ENCODE measurements at places on chromosomes 2 and 18.

GRCh38 chr2:135635212-135635835, 104.0 kb downstream of the R3HDM1 start:
- no peak for DNase-seq

GRCh38 chr2:186882511-186883071, 33.6 kb upstream of the ZSWIM2 start:
- no peak for DNase-seq

DNA sequence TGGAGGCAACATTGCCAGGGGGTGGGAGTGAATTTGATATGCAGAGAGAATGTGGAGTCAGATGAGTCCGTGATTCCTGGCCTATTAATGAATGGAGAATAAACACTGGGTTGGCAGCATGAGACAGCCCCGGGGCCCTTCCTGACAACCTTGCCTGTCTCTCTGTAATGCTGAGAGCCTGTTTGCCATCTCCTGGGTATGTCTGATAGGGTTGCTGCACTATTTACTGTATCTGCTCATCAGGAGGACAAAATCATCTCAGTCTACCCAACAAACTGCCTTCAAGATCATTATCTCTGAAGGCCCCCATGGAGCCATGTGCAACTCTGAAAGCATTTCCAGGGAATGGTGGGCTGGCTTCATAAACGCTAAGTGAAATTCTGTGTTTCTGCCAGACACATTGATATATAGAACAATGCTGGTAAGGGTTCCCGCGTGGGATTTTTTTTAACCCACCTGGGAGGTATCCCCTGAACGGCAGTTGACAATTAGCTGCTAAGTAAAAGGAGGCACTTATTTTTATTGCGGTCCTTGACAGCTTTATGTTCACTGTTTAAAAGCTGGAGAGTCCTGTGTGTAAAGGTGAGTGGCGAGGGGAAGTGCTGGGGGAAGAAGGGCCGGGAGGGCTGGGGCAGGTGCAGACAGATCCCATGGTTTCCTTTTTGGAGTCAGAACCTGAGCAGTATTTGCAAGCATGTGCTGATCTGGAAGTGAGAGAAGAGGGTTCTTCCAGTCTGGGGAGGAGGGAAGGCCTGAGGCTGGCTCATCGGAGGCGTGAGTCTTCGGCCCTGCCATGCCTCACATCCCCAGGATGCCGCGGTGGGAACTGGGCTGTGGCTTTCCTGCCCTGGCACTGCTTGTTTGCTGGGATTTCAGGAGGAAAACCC, 64.8 kb downstream of the ARHGAP25 start:
- DNase-seq, result no peak

DNA sequence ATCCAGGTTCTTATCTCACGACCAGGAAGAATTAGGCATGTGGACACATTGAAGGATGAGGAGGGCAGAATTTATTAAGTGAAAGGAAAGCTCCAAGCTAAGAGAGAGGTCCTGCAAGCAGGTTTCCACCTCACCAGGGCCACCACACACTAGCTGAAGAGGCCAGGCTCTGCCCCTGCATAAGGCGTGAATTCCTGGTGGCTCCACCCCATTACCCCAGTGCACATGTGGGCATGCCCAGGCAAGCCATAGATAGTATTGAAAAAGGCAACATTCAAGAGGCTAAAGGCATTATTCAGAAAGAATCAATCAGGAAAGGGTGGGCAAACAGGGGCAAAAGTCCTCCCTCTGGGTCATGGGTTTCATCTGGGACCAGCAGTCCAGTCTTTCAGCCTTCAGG, 30.9 kb upstream of the GRP start:
- no peak for DNase-seq

DNA sequence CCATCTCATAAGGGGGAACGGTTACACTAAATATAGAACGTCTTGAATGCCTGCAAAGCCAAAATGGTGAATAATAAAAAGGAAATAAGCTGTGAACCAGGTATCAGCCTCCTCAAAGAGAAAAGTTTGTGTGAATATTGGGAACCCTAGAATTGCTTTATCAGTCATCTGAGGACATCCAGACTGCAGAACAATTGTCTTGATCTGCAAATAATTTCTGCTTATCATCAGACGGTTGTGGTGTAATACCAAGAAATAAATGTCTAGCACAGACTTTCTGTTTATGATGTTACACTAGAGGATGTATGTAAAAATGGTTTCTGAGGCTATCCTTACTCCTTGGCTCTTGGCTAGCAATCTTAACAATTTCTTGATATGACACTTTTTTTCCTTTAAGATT, 53.5 kb upstream of the SLC25A52 start:
- DNase-seq, result no peak

DNA sequence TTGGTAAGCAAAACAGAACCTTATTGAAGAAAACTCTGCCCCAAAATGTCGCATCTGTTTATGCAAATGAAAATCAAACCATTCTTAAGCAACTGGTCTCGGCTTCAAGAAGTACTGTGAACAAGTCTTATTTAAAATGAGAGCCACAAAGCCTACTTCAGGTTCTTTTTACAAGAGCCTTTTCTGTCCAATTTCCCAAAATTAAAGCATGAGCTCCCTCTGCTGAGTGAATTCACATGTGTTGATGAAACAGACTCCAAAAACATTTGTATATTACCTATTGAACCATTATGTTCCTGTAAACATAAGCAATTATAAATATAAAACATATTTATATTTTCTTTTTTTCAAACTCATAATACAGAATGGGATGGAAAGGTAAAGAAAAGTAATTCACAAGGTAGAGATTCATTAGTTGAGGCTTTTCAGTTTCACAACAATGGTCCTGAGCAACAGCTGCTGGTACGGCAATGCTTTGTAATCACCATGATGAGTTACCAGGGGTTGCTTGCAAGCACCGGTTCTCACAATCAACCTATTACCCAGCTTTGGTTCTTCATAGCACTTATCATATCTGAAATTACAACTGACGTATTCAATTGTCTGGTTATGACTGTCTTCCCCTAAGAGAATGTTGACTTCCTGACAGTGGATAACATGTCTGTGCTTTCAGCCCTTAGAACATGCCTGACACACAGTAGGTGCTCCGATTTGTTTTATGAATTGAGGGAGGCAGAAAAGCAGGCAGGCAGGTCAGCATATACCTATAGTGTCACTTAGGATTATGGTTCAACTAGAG, 108.4 kb upstream of the BZW1 start:
- DNase-seq, result no peak

DNA sequence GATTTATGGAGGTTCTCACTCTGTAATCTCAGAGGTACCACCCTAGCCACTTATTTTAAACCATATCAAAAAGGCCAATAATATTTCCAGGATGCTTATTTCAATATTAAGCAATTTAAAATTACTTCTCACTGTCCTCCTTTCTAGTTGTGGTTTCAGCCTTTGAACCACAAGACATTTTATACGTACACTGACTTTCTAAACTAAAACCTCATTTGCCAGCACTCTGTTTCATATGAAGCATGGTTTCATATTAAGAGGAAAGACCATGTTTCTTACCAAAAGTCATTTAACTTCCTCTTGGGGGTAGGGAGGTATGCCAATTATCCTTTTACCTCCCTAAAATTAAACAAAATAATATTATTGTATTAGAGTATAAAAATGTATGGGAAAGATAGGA, 399.8 kb downstream of the CDH7 start:
- DNase-seq, result no peak

- DNase-seq, result no peak
Observed at GRCh38 chr2:238453842-238454241, 27.1 kb downstream of the ASB1 start.

DNA sequence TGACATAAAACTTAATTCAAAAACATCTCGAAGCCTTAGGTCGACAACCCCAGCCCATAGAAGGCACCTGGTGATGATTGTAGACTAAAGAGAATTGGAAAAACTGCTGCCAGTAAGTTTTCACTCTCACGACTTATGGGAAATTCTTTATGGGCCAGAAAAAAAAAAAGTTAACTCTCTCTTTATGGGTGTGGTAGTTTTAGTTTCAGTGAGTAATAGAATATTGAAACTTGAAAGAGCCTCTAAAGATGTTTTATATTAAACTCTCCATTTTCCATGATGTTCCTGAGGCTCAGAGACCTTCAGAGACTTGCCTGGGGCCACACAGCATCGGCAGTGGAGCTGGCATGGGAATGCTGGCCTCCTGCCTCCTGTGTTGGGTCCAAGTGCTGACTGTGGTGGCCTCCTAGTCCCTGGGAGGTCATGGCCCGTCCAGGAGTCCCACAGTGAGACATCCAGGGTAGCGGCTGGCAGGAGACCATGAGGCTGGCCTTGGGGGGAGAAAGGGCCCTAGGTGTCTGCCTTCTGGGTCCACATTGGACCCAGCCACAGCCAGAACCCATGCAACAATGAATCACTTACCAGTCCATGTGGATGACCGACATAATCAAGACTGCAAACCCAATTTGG, 158.9 kb downstream of the SEPTIN10 start:
- DNase-seq, result no peak

- DNase-seq, result no peak
Observed at GRCh38 chr2:46135958-46136357, 161.2 kb upstream of the EPAS1 start.

DNA sequence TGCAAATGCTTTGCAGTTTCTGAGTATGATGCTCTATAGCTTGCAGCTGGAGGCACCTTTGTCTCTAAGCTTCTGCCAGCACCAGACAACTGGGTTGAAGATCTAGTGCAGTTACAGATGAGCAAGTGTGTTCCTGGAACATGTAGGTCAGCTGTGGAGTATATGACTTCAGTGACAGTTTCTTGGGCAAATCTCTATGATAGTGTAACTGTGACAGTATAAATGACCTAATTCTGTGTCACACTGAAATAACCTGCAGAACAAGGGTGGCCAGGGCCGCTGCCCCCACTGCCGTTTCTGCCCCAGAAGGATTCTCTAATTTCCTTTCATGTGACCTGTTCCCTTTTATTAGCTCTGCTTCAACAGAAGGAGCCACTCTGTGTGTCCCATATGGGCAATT, 145.3 kb upstream of the DAPL1 start:
- DNase-seq, result no peak

- no peak for DNase-seq
Observed at GRCh38 chr18:43855376-43855775, 578.1 kb upstream of the SYT4 start.

- DNase-seq, result no peak
Observed at GRCh38 chr2:144519934-144520731, at the start of gene ZEB2. ZEB2 (minus strand) TSS chr2:144520119; CDS start chr2:144517350, 2,769 bp downstream.

DNA sequence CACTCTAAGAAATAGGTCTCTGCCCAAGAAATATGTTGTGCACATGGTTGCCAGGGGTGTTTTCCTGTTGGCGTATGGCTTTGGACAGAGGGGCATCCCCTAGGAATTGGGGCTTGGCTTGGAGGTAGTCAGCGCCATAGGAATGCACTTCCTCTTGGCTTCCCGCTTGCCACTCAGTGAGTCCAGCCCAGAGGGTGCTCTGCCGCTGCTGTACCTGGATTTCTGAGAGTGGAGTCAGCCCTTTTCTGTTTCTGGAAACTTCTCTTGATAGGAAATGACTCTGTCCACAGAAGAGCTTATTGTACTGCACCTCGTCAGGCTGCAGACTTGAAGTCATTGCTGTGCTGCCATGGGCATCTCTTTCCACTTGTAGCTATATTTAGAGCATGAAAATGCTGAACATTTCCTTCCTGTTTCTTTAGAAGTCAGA, 116.7 kb upstream of the MGAT5 start:
- no peak for DNase-seq

DNA sequence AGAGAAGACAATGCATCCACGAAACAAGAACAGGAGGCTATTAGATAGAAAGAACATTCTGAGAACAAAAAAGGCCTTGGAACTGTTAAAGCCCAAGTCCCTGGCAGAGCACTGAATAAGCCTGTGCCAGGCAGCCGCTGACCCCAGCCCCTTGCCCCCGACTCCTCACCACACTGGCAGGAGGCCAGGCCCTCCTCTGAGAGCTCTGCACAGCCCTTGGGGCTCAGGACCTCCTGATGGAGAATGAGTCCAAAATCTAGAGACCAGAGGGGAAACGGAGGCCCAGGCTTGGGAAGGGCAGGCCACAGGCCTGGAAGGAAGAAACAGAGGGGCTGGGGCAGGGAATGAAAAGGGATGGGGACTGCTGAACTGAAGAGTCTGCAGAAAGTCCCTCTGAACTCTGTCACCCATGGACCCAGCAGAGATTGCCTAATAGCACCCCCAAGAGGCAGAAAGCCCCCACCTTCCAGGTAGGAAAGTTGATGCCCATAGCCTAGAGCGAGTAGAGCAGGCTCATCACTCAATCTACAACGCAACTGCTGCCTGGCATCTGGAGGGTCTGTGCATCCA, 18.3 kb upstream of the TNS1 start:
- no peak for DNase-seq

DNA sequence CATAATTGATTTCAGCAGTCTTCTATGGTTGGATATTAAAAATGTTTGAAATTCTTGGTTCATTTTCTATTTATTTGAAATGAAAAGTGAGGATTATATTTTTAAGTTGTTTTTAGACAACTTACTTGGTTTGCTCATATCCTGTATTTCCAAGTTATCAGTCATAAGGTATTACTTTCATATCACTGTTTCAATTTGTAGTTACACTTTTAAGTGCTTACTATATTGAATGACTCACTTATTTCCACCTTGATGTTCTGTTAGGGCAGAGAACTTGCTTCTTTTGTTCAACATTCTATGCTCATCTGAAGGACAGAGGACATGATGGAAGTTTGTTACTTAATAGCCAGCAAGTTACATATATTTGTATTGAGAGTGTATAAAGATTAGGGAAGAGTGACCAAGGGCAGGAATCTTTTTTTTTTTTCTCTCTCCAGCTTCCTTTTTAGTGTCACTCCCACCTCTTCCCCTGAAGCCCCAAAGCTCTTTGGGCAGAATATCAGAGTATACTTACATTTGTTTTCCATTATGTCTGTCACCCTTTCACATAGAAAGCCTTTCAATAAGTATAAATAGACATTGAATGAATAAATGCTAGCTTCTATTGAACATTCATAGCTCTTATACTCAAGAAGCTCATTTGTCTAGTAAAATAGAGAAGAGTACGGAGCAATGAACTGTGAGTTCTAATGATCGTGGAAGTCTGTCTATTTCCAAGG, 28.1 kb downstream of the PIK3C3 start:
- no peak for DNase-seq

- no peak for DNase-seq
Observed at GRCh38 chr18:64693766-64694165, 544.9 kb upstream of the LINC00305 start.

GRCh38 chr18:3761266-3761665, 311.3 kb downstream of the TGIF1 start:
- DNase-seq, result no peak

DNA sequence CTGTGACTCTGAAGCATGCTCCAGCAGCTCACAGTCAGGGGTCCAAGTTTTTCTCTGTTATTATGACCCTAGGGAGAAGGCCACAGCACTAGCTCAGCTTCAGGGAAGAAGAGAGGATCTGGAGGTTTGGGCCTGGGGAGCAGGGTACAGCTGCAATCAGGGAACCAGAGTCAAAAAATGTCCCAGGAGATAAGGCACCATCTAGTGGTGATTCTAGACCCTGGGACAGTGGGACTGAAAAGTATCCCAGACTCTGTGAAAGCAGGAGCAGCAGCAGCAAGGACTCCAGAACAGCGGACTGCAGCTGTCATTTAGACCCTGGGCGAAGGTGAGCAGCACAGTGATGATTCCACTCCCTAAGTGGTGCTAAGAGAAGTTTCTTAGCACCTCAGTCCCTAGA, 278.4 kb upstream of the DDX18 start:
- no peak for DNase-seq

- DNase-seq, result no peak
Observed at GRCh38 chr2:1283020-1283801, 130.1 kb upstream of the TPO start.

GRCh38 chr2:237625216-237625705, 2.1 kb upstream of the LRRFIP1 start:
- DNase-seq, result no peak

GRCh38 chr2:163177592-163177991, 339.0 kb upstream of the KCNH7 start:
- DNase-seq, result no peak

Data from stimulated activated CD4-positive, alpha-beta T cell treated with anti-CD3 and anti-CD28 coated beads, TNF-alpha, amount 100 ng/mL, for 4 hours (primary cell).